NT2/D1 (cell line): ENCODE measurements at places on chromosomes 2 and 18.

DNA sequence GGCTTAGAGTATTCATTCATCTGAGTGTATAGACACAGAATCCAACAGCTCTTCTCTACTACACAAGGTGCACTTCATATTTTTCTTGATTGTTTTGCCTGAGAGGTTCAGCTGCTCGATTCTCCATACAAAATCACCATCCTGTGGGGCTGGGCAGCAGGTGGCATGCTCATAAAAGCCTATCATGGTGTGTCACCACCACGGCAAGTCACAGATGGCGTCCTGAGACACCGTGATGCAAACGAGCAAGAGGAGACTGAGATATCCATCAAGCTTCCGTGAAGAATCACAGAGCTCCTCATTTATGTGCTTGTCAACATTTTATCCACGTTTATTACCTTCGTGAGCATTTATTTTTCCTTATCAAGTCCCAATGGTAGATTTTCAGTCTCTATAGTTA is 22.4 kb upstream of the NRP2 start:
- no peak for DNase-seq

DNA sequence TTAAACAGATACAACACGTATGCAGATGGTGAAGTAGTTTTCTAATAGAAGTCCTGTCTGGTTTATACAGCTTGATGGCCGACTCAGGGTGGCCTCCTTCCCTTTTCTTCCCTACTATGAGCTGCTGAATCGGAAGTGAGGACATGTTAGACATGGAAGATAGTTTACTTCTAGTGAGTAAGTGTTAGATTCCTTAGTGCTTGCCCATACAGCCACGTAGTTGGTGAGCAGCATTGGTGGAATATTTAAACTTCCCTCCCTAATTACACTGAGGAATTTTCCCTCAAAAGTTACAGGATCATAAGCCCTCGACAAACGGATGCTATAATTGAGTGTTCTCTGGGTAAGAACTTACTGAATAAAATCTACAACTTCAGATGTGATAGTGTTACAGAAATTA is 52.1 kb downstream of the RHBDD1 start:
- no peak for DNase-seq

GRCh38 chr2:36356990-36357846 is 1.6 kb downstream of the CRIM1 start:
- DNase-seq = no peak

GRCh38 chr18:9658087-9658641 is 43.8 kb upstream of the PPP4R1 start:
- DNase-seq = no peak

GRCh38 chr2:129798301-129798581 is 181.2 kb upstream of the RAB6C start:
- DNase-seq = no peak

- no peak for DNase-seq
Measured at GRCh38 chr2:65386344-65386743, 46.1 kb downstream of the SPRED2 start.

DNA sequence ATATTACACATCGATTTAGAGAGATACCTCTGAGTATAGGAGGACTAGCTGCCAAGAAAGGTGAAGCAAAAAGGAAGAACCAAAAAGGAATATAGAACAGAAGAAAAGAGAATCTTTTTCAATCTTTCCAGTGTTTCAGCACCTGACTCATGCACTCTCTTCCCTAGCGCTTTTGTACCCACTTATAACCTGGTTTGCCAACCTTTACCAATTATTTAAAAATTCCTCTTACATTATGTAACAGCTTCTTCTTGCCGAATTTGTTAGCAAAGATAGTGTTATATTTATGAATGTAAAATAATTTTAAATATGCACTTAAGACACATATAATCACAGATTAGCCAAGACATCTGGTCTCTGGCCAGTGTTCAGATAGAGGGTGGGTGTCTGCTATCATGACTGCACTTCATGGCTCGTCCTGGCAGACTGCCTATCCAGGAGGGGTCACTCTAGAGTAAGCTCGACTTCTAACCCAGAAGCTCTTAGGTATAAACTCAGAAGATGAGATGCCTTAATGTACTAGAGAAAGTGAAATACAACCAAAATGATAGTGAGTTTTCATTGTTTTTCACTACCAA is 122.9 kb downstream of the ATAD2B start:
- DNase-seq = peak; percentile 8

DNA sequence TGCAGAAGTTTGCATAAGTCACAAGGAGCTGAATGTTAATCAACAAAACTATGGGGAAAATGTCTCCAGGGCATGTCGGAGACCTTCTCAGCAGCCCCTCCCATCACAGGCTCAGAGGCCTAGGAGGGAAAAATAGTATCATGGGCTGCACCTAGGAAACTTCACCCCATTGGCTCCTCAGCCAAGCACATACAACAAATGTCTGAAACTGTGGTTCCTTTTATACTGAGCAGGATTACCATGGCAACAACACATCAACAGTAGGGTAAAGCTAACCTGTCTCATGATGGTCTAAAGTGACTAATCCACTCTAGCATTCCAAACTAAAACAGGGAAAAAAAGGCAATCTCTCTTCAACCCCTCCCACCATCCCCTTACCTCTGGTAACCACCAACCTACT is 3.2 kb upstream of the NEMP2 start:
- no peak for DNase-seq

- DNase-seq = no peak
Measured at GRCh38 chr18:73696171-73696570, 451.5 kb downstream of the FBXO15 start.
